ENCODE measurements at places on chromosomes 5 and 9.

DNA sequence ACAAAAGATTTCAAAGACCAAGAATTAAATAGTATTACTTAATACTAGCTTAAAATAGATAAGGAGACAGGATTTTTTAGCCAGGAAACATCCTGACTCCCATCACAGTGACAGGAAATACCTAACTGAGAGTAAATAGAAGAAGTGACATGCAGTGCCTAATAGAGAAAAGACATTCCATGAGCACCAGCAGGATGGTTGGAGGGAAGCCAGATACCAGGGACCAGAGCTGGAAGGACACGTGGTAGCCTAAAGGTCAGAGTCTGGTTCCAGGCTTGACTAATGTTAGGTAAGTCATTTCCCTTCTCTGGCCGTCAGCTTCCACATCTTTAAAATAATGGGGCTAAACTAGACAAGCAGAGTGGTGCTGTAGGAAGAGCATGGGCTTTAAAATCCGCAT, 41.6 kb downstream of the CDK5RAP2 start:
- no peak for DNase-seq

GRCh38 chr9:129336601-129337331, 158.7 kb upstream of the IER5L start:
- no peak for DNase-seq

- no peak for DNase-seq
Measured at GRCh38 chr5:143032581-143032836, 262.3 kb downstream of the ARHGAP26 start.

GRCh38 chr9:86639899-86640379, 285.7 kb upstream of the TUT7 start:
- DNase-seq: no peak

GRCh38 chr5:155546075-155546474, 532.5 kb downstream of the KIF4B start:
- DNase-seq: no peak

DNA sequence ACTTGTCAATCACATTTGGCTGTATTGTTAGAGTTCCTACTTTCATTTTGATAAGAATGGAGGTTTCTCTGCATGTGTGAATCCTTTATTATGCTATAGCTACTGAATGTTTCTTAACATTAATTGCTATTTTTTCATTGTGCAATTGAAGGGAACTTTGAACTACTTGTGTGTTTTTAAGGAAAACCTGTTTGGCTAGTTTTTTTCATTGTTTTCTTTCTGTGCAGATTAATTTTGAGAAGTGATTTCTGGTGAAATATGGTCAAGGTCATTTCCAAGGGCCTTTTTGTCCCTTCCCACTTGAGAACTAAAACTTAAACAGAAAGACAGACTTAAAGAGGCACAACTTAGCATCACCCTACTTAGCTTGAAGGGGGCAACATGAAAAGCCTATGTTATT, 1309.2 kb upstream of the WWC1 start:
- DNase-seq: no peak
